Chondrocyte (in vitro differentiated cells): ENCODE measurements at places on chromosomes 16 and 17. TPM values are rescaled to one million over a fixed set of nuclear protein-coding genes. Genes with fewer than 3 reads are reported as not detected.

SPATA22 gene
- not detected in 3 replicates for total RNA-seq

MMP15 gene
- total RNA-seq: 5.9 to 12.0 TPM (median 11.2 TPM) in 3 replicates

HSPB9 gene
- not detected in 3 replicates for total RNA-seq

ITGAL gene
- not detected in 3 replicates for total RNA-seq

- H3K4me1 ChIP-seq: peaks cover 6% of the 10 kb centered on the region
- DNase-seq: no peak
- H3K4me3 ChIP-seq: no peak overlapping the region
- H3K27ac ChIP-seq: no peak overlapping the region
These were observed 43.1 kb downstream of the SRL start for GRCh38 chr16:4198816-4199215.

DNA sequence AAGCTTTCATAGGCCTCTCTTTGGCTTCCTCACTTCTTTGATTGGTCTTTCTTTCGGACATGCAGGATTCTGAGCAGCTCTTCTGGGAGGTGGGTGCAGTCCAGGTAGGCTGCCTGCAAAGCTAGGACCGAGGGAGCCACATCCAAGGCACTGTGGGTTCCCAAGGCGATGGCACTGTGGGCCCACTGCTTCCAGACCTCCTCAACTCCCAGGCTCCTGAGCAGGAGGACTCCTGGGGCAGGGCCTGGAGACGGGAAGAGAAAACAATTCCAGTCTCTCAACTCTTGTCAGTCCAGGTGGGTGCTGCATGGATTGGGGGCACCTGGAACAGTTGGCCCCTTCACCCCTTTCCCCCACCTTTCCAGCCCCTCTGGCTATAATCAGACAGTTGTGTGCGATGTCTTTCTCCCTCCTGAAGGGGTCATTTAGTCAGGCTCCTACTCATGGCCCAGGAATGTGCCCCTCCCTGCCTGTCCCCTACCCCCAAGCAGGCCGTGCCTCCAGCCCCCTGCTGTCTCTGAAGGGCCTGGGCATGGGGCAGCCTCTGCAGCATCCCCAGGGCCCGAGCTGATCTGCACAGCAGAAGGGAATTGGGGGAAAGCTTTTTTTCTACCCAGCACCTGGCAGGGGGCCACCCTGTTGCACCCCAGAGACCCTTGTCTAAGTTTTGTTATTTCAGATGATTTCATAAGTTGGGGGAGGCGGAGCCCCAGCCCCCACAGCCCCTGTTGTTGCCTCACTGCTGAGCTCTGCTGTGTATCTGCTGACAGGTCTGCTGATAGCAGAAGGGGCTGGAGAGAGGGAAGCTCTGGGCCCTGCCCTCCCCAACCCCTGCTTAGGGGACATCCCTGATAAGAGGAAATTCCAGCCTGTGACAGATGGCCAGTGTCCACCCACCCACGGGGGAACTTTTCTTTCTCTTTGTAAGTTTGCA lies 330.3 kb downstream of the SEC14L1 start:
- peaks cover 84% of the 10 kb centered on the region for H3K4me1 ChIP-seq
- H3K36me3 ChIP-seq: peaks cover 8% of the 10 kb centered on the region
- no peaks in the 10 kb centered on the region for H3K27me3 ChIP-seq
- peak overlapping the region; percentile 79 for H3K27ac ChIP-seq
- H3K4me3 ChIP-seq: peak overlapping the region; percentile 19

DNA sequence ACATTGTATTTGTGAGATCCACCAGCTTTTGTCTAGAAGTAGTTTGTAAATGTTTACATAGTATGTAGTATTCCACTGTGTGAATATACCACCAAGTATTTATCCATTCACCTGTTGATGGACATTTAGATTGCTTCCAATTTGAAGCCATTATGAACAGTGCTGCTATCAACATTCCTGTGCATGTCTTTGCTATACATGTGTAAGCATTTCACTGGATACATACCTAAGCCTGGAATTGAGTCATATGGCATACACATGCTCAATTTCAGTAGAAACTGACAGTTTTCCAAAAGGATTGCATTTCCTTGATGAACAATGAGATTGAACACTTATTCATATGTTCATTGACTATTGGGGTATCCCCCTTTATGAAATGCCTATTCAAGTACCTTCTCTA lies 540.6 kb upstream of the SOX9 start:
- H3K27me3 ChIP-seq: no peaks in the 10 kb centered on the region
- no peak for DNase-seq
- H3K4me1 ChIP-seq: no peaks in the 10 kb centered on the region
- H3K27ac ChIP-seq: no peak overlapping the region
- H3K4me3 ChIP-seq: no peak overlapping the region

DNA sequence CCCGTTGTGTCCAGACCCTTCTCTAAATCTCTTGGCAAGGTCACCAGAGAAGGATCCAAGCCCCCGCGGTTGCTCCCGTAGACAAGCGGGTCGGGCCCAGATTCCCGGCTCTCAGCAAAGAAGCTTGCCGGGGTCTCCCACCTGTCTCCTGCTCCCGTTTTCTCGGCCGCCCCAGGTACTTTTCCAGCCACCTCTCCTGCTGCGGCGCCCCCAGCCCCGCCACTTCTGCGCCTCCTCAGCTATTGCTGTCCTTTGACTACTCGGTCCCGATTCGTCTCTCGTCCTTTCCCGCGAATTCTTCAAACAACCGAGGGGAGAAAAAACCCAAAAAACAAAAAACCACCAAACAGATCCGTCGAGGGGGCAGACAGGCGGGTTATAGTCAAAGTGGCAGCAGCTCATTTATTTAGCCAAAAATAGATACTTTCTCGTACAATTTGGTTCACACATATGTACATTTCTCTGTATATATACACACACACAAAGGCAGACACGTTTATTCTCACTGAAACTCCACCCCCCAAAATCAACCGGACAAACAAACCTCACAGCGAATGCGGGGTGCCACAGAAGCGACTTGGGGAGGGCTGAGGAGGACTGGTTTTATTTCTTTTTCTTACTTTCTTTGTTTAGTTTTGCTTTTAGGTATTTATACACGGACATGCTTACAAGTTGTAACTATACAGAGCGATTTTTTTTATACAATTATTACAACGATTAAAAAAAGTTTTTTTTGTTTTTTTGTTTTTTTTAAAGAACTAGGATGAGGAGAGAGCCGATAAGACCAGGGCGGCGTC lies 3.5 kb downstream of the IRX3 start:
- H3K4me3 ChIP-seq: peak overlapping the region; percentile 20
- H3K4me1 ChIP-seq: peaks cover 29% of the 10 kb centered on the region
- no peak for DNase-seq
- peaks cover 1% of the 10 kb centered on the region for H3K36me3 ChIP-seq

- DNase-seq: no peak
- H3K36me3 ChIP-seq: no peaks in the 10 kb centered on the region
- no peak overlapping the region for H3K27ac ChIP-seq
- H3K27me3 ChIP-seq: no peaks in the 10 kb centered on the region
- no peak overlapping the region for H3K4me3 ChIP-seq
- peaks cover 4% of the 10 kb centered on the region for H3K4me1 ChIP-seq
These were observed 3.6 kb upstream of the KRTAP3-1 start for GRCh38 chr17:41012326-41013120.

DNA sequence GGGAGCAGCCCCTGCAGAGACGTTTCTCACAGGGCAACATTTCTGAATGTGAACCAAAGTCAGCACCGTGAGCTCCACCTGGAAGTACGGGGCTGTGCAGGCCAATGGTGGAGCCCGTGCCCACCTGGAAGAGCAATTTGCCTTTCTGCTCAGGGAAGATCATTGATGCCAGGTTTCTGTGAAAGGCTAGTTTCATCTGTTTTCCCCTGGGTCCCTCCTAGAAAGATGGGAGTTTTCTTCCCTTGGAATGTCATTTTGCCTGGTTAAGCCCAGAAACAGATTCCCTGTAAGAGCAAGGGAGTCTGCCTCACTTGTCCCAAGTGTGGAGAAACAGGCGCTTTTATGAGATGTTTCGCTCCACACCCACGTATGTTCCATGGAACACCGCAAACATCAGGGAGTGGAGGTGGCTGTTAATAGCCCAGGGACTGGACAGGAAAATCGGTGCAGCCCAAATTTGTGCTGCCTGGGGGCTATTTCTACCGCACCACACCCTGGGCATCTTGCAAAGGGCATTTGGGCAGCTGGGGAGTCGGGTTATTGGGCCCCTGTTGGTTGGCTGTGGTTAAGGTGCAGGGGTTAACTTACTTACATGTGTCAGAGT lies 2.6 kb downstream of the SLC6A4 start:
- H3K4me3 ChIP-seq: no peak overlapping the region
- H3K36me3 ChIP-seq: no peaks in the 10 kb centered on the region
- H3K27me3 ChIP-seq: peaks cover 50% of the 10 kb centered on the region
- no peak overlapping the region for H3K27ac ChIP-seq

DNA sequence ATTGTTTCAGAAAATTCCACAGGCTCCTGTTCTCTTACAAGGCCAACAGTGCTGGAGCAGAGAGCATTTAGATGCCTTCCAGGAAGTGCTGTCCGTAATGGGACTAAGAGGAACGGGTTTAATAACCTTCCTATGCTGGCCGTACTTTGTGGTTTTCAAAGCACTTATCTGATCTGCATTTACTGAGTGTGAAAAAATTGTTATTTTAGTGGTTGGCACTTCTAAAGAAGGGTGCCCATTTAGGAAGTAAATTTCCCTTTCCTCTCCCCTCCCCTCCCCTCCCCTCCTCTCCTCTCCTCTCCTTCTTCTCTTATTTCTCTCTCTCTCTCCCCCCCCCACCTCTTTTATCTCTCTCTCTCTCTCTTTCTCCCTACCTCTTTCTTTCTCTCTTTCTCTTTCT lies 72.0 kb upstream of the DNAJA2 start:
- no peaks in the 10 kb centered on the region for H3K4me1 ChIP-seq
- H3K27ac ChIP-seq: no peak overlapping the region
- no peak for DNase-seq
- peaks cover 10% of the 10 kb centered on the region for H3K27me3 ChIP-seq

DNA sequence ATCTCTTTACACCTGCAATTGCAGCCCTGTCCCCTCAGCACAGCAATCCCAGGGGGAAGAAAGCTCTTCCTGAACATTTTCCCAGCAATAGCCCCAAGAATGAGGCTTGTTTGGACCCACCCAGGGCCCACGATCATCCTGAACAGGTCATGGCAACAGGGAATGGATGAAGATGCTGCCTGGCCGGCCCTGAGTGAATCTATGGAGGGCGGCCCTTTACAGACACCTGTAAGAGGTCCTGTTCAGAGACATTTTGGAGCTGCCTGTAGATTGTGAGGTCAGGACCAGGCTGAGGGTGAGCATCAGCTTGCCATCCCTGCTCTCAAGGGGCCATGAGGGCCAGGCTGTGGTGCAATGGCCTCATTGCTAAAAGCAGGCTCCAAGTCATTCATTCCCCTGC lies 69.1 kb downstream of the COG7 start:
- no peak overlapping the region for H3K27ac ChIP-seq
- peak; percentile 37 for DNase-seq
- no peaks in the 10 kb centered on the region for H3K4me1 ChIP-seq
- H3K27me3 ChIP-seq: peaks cover 9% of the 10 kb centered on the region

- peaks cover 58% of the 10 kb centered on the region for H3K4me1 ChIP-seq
- no peak overlapping the region for H3K4me3 ChIP-seq
- H3K36me3 ChIP-seq: peaks cover 48% of the 10 kb centered on the region
- H3K27ac ChIP-seq: peak overlapping the region; percentile 84
- no peaks in the 10 kb centered on the region for H3K27me3 ChIP-seq
- no peak for DNase-seq
These were observed 169.7 kb downstream of the CDH11 start for GRCh38 chr16:64952177-64952576.

DNA sequence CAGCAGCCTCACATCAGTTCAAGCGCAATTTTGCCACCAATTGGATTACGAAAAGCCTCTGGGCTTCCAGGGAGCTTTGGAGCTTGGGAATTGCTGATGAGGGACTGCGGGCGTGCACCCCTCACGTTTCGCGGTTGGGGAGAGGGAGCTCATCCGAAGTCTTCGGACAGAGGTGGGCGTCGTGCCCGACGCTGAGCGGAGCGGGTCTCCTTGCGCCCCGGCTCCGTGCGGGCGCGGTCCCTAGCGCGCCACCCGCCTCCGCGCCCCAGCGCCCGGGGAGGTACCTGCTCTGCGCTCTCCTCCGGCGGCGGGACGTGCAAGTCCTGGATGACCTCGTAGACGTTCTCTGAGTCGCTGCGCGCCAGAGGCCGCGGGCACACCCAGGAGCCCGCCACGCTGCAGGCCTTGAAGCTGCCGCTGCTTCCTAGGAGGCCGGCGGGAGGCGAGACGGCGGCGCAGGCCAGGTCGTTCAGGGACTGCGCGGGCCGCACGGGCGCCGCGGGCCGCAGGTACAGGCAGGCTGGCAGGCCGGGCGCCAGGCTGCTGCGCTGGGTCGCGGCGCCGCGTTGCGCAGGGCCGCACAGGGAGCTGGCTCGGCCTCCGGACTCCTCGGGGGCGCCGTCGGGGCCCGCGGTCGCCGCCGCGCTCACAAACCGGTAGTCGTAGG lies 3.2 kb downstream of the ARHGAP27 start:
- no peak overlapping the region for H3K4me3 ChIP-seq
- no peak overlapping the region for H3K27ac ChIP-seq

DNA sequence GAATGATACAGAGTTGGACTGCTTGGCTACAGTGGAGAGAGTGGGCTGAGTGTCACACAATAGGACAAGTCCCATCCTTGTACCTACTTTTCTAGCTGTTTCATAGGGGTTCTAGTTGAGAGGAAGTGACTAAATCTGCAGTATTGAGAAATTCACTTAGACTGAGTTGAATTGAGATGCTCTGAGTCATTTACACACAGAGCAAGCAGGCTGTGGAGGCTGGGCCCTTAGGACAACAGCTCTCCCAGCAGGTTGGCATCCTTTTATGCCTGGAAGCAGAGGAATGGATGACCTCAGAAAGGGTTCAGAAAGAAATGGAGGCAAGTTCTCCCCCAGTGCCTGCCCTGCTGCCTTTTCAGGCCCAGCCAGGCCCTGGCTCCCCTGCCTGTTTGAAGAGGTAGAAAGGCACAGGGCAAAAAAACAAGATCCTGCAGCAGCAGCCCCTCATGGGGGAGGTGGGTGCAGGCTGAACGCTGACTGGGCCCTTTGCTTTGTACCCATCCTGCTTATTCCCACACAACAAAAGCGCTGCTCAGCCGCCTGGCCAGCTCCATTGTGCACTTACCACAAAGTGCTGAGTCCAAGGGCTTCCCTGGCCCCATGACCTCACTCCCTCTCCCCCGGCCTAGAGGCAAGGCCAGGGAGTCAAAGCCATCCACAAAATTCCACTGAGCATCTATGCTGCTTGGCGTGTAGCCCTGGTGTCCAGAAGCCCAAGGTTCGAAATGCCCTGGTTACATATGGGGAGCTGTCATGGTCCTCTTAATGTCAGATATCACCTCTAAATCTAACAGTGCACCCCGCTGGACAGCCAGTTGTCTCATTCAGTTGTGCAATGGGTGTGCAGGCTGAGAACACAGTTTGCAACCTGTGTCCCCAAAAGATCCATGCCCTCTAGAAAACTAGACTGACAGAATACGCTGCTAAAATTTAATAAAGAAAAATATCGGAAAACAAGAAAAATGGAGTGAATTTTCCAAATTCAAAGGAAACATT lies 5.4 kb upstream of the CRYBA1 start:
- peak overlapping the region; percentile 90 for H3K27ac ChIP-seq
- no peaks in the 10 kb centered on the region for H3K27me3 ChIP-seq
- no peak overlapping the region for H3K4me3 ChIP-seq
- peaks cover 31% of the 10 kb centered on the region for H3K4me1 ChIP-seq

GRCh38 chr17:81049973-81050551 lies 15.1 kb downstream of the BAIAP2 start:
- H3K4me1 ChIP-seq: peaks cover 29% of the 10 kb centered on the region
- DNase-seq: no peak
- no peaks in the 10 kb centered on the region for H3K36me3 ChIP-seq
- H3K27ac ChIP-seq: no peak overlapping the region
- H3K4me3 ChIP-seq: no peak overlapping the region
